Amniotic stem cell (primary cell): ENCODE measurements at places on chromosomes 5 and 9.

DNA sequence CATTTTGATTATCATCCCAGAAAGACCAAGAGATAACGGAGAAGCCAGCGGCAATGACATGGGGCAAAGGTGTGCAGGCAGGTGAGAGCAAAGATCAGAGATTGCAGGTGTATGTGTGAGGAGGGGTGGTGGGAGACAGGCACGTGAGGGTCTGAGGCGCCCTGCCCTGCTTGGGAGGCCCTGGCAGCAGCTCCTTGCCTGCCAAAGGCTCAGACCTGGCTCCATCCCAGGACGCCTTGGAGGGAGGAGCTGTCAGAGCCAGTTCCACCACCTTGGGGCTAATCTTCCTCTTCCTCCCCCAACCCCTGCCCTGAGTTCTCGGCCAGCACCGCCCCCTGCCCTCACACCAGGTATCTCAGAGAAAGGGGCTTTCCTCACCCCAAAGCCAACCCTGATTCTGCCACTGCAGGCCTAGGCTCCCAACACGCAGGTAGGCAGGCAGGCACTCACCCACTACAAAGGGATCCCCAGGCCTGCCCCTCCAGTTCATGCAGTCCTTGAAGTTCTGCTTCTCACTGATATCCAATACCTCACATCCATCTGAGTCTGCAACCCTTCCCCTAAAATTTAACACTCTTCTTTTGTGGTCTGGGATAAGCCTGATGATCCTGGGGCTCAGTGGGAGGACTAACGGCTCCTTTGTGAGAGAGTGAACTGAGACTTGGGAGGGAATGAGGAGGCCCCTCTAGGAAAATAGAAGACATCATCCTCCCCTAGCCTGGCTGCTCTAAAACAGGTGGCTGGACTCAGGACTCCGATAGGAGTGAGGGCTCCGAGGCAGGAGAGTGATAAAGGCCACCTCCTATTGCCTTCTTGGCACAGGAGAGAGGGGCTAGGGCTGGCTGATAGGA lies 1.8 kb downstream of the AQP3 start:
- no peak for DNase-seq

DNA sequence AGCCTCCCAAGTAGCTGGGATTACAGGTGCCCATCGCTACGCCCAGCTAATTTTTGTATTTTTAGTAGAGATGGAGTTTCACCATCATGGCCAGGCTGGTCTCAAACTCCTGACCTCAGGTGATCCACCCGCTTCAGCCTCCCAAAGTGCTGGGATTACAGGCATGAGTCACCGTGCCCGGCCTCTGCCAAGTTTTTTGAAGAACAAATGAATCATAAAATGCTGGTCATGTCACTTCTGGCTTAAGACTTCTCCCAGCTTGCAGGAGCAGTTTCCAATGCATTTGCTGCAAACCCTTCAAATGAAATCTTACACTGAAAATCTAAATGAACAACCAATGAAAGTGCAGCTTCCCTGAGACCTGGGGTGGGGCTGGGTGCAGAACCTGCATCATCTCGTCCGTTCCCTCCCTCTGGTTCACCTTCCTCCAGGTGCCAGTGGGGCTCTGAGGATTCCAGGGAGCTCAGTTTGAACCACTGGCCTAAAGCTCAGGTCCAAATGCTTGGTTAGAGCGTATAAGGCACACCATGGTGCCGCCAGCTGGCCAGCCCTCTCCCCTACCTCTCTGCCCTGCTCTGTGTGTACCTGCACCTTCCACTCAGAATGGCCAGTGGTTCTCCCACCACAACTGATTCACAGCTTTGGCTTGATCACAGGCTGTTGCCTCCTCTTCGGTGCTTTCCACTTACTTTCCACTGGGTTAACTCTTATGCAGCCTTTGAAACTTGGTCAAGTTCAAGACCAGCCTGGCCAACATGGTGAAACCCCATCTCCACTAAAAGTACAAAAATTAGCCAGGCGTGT lies 39.8 kb upstream of the FUBP3 start:
- DNase-seq, result peak; percentile 39

- no peak for DNase-seq
These were observed 9.6 kb upstream of the ATP6V0E1 start for GRCh38 chr5:172973931-172974330.

- DNase-seq, result peak; percentile 81
These were observed 61.6 kb upstream of the RPL26L1 start for GRCh38 chr5:172897481-172898217.

GRCh38 chr5:173297813-173298212 lies 30.4 kb downstream of the STC2 start:
- DNase-seq, result no peak

- no peak for DNase-seq
These were observed 14.7 kb upstream of the CETN3 start for GRCh38 chr5:90424245-90424644.

DNA sequence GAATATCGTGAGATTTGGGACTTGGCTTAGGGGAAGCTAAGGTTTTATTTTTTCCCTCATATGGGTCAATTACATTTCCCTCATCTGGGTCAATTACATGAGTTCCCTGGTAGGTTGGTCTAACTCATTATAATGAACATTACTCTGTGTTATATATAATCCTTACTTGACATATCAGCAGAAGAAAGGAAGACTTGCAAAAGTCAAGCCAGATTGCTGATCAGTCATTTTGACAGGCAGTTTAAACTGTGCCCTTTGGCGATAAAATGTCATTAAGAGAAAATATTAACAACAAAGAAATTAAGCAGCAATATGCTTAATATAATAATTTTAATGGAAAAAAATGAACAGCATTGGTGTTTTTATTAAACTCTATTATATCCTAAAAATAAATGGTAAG lies 23.1 kb upstream of the TRPM3 start:
- no peak for DNase-seq

GRCh38 chr5:16740811-16741392 lies 124.1 kb upstream of the RETREG1 start:
- DNase-seq, result no peak

GRCh38 chr5:81093536-81094196 lies 133.5 kb downstream of the RASGRF2 start:
- no peak for DNase-seq

DNA sequence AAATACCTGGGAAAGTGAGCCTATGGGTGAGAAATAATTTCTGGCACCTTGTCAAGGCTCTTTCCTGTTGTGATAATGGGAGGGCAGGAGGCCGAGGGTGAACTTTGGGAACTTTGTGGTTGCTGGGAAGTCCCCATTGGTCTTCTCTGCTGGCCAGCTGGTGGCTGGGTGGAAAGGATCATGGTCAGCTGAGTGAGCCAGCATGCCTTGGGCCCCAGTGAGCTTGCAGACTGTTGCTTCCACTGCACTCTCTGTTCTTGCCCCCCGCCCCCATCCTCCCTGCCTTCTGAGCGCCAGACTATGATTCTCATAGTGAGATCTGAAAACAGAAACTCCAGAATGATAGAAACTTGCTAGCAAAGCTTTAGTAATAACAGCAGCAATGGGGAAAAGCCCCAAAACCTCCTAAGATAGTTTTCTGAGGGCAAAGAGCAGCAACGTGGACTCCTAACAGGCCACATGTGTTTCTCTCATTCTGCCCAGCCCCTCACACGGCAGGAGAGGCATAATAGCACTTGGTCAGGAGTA lies 139.2 kb upstream of the SMARCA2 start:
- no peak for DNase-seq
